Natural killer cell treated with Interleukin-12 subunit alpha and Interleukin-12 subunit beta and Interleukin-15 and Interleukin-18, amount 100 ng/mL, for 72 hours (primary cell): ENCODE measurements at places on chromosomes 4 and X. TPM values are rescaled to one million over a fixed set of nuclear protein-coding genes. Genes with fewer than 3 reads are reported as not detected.

GRCh38 chr4:83266689-83267088 is 17.9 kb downstream of the COQ2 start:
- H3K4me1 ChIP-seq: peaks cover 10% of the 10 kb centered on the region
- no peak overlapping the region for H3K27ac ChIP-seq
- no peak for DNase-seq

DNA sequence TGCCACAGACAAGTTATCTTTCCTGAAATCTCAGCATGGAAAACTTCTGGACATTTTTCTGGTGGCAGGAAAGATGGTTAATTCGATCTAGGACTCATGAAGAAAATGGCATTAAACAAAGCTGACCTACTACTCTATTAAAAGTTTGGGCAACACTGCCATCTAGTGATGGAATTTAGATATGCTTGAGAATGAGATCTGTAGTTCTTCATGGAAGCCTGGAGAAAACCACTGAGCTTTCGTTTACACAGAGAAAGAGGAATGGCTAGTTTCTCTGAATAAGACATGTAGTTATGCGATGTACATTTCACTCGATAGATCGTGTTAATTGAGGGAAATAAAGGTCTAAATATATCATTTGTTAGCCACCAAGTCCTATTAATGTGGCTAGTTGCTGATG is 51.7 kb upstream of the CHRDL1 start:
- H3K4me1 ChIP-seq: peaks cover 3% of the 10 kb centered on the region
- no peak overlapping the region for H3K4me3 ChIP-seq
- no peaks in the 10 kb centered on the region for H3K36me3 ChIP-seq

DNA sequence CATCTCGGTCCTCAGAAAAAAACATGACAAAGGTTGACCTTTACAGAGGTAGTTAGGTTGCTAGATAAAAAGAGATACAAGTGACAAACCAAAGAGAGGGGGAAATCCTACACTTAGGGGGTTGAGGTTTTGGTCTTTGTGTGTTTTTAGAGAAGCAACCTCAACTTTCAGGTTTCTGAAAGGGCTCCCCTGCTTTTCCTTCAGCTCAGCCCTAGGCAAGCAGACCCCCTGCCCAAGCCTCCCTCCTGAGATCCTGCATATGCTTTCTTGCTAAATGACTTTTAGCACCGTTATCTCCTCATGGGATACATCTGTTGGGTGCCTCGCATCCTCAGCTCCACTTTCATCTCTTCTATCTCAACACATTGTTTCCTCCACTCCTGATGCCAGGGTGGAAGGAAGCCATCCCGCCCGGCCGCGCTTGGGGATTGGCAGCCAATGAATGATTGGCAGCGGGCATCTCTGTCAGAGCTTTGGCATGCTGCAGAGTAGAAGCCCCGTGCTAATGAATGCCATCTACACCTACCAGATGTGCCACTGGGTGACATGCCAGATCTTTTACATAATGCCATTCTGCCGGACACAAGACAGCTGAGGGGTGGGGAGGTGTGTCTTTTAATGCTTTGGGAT is 15.0 kb upstream of the PRDM8 start:
- no peak for DNase-seq
- H3K36me3 ChIP-seq: peaks cover 30% of the 10 kb centered on the region
- H3K27me3 ChIP-seq: peaks cover 17% of the 10 kb centered on the region
- H3K4me3 ChIP-seq: peak overlapping the region; percentile 74
- H3K27ac ChIP-seq: peak overlapping the region; percentile 74

DNA sequence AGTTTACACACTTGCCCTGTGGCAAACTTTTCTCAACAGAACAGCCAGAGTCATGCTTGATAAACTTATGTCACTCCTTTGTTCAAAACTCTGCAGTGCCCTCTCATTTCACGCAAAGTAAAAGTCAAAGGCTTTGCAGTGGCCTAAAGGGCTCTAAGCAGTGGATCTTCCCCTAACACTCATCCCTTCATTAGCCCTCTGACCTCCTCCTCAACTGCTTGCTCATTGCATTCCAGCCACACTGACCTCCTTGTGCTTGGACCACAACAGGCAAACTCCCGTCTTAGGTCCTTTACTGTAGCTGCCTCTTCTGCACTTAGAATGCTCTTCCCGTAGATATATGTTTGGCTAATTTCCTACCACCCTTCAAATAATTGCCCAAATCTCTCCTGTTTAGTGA is 5.6 kb downstream of the PRDM5 start:
- H3K27ac ChIP-seq: no peak overlapping the region
- H3K27me3 ChIP-seq: peaks cover 38% of the 10 kb centered on the region
- DNase-seq: no peak
- H3K36me3 ChIP-seq: no peaks in the 10 kb centered on the region
- no peak overlapping the region for H3K4me3 ChIP-seq
- H3K4me1 ChIP-seq: peaks cover 6% of the 10 kb centered on the region

GRCh38 chr4:128227991-128228571 is 59.5 kb downstream of the PGRMC2 start:
- H3K4me1 ChIP-seq: no peaks in the 10 kb centered on the region
- H3K4me3 ChIP-seq: no peak overlapping the region
- no peaks in the 10 kb centered on the region for H3K36me3 ChIP-seq

GRCh38 chr4:120865985-120866384 is 56.5 kb downstream of the PRDM5 start:
- H3K4me3 ChIP-seq: no peak overlapping the region
- DNase-seq: no peak
- no peaks in the 10 kb centered on the region for H3K36me3 ChIP-seq
- H3K27ac ChIP-seq: no peak overlapping the region

DNA sequence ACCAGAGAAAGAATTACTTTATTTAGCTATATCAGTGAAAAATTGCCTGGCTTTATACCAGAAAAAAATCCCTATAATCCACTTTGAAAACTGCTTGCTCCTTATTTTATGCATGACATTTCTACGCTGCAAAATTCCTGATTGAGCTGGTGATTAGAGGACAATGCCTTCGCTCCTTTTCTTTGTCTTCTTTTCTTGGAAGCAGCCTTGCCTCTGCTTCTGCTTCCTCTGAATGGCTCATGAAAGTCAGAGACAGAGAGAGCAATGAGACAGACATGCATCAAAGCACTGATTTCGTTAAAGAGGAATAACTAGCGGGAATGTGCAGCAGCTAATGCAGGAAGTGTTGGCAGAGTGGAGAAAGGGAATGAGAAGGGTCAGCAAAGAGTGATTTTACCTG is 294.3 kb upstream of the IGFBP7 start:
- no peak overlapping the region for H3K27ac ChIP-seq
- DNase-seq: no peak
- H3K4me3 ChIP-seq: no peak overlapping the region
- peaks cover 9% of the 10 kb centered on the region for H3K27me3 ChIP-seq
- no peaks in the 10 kb centered on the region for H3K4me1 ChIP-seq

DNA sequence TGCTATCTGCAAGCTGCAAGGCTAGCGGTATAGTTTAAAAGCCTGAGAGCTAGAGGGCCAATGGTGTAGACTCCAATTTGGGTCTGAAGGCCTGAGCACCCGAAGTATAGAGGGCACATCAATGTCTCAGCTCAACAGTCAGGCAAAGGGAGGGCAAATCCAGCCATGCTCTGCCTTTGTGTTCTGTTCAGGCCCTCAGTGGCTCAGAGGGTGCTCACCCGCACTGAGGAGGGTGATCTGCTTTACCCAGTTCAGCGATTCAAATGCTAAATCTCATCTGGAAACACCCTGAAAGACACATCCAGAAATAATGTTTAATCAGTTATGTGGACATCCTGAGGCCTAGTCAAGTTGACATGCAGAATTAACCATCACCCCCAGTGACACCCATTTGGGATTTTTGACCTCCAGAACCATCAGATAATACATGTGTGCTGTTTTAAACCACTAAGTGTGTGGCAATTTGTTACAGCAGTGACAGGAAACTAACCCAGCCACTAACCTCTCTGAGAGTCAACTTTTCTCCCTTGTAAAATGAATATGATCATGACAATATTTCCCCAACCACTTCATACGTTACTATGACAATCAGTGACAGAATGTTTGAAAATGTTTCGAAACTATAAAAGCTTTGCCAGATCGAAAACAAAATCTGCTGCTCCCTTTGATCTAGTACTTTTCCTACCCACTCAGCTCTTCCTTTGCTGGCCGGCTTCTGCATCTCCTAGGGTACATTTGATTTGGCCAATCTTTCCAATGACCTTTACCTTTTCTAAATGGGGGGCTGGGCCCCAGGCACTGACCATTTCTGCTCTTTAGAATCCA is 8.4 kb upstream of the TBL1X start:
- H3K27me3 ChIP-seq: no peaks in the 10 kb centered on the region
- peak overlapping the region; percentile 49 for H3K4me3 ChIP-seq
- peak; percentile 72 for DNase-seq
- peak overlapping the region; percentile 87 for H3K27ac ChIP-seq
- peaks cover 30% of the 10 kb centered on the region for H3K4me1 ChIP-seq

DNA sequence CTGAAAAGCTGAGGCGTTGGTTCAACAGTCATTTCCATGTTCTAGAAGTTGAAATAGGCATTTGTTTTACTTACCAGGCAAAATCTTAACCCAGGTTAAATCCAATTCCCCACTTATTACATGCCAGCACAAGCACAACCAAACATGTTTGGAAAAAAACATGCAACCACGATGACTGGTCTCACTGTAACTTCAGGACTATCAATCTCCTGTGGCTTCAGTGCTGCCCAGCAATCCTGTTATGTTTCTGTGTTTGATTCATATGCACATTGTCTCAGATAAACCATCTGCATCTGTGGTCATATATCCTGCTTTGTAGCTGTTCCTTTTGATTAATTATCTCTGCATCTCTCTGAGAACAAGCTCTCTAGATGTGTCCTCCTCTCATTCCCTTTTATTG is 28.3 kb downstream of the PRDM8 start:
- no peak for DNase-seq
- peaks cover 10% of the 10 kb centered on the region for H3K27me3 ChIP-seq
- no peaks in the 10 kb centered on the region for H3K36me3 ChIP-seq
- no peak overlapping the region for H3K4me3 ChIP-seq

DNA sequence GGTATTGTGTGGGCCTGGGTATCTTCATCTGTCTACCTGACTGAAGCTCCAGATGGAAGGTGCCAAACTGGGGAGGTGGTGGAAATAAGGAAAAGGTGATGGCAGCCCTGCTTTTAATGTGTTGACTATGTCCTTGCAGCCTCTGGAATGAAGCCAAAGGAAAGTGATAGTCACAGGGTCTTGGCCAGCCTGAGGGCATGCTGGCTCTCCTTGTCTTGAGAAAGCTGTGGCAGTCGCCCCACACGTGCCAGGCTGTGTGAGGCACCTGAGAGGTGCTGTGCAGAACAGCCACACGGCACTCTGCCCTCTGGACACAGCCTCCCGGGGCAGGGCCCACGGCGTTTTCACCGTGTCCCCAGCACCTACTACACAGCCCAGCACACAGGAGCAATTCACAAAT is 77.6 kb downstream of the NAT8L start:
- no peak for DNase-seq
- H3K27me3 ChIP-seq: peaks cover 26% of the 10 kb centered on the region
- H3K36me3 ChIP-seq: peaks cover 25% of the 10 kb centered on the region
- peaks cover 12% of the 10 kb centered on the region for H3K4me1 ChIP-seq

DNA sequence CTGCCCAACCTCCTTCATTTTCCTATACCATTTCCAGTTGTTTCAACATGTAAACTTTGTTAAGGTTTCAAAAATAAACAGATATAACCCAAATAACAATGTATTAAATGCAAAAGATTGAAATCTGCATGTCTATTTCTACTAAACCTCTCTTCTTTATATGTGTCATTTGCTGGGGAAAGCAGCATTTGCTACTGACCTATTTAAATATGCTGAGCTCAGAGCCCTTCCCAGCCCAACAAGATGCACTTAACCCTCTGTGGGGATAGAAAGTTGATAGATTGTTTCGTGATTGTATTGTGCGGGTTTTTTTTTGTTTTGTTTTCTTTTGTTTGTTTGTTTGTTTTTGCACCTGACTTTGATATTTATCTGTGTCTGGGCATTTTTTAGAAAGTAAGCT is 139.5 kb downstream of the UCHL1 start:
- no peaks in the 10 kb centered on the region for H3K27me3 ChIP-seq
- H3K36me3 ChIP-seq: no peaks in the 10 kb centered on the region
- DNase-seq: no peak
- no peaks in the 10 kb centered on the region for H3K4me1 ChIP-seq

DNA sequence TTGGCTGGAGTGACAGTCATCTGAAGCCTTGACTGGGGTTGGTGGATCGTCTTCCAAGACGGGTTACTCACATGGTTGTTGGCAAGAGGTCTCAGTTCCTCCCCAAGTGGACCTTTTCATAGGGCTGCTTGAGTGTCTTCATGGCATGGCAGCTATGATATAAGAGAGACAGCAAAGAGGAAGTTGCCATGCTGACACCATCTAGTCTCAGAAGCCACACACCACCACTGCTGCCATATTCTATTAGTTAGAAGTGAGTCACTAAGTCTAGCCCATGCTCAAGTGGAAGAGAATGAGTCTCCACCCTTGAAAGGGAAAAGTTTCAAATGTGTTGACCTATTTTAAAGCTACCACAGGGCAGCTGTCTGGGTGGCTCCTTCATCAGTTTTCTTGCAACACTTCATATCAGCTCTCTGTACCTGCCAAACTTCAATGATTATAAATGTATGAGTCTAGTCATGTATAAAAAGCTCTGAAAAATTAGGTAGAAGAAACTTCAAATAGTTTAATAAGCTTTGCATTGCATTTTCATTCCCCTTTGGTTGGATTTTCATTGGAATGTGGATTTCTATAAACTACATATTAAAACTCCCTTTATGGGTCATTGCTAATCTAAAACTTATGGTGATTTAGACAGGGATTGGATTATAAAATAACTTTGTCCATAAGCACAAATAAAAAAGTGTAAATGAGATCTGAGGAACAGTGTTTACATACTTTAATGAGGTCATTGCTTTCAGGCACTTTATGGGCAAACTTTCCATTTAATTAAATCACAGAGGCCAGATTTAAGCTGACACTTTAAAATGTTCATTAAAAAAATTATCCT is 68.0 kb upstream of the ATXN3L start:
- H3K27ac ChIP-seq: peak overlapping the region; percentile 83
- no peaks in the 10 kb centered on the region for H3K27me3 ChIP-seq
- peaks cover 5% of the 10 kb centered on the region for H3K36me3 ChIP-seq
- peak overlapping the region; percentile 66 for H3K4me3 ChIP-seq
- peaks cover 38% of the 10 kb centered on the region for H3K4me1 ChIP-seq

- no peak overlapping the region for H3K27ac ChIP-seq
- no peak overlapping the region for H3K4me3 ChIP-seq
- H3K36me3 ChIP-seq: peaks cover 4% of the 10 kb centered on the region
- no peaks in the 10 kb centered on the region for H3K4me1 ChIP-seq
- DNase-seq: no peak
These were observed 282.0 kb downstream of the ARHGAP24 start for GRCh38 chr4:85756938-85757337.

- no peak overlapping the region for H3K27ac ChIP-seq
- no peaks in the 10 kb centered on the region for H3K4me1 ChIP-seq
- no peaks in the 10 kb centered on the region for H3K27me3 ChIP-seq
- peaks cover 3% of the 10 kb centered on the region for H3K36me3 ChIP-seq
- DNase-seq: no peak
- no peak overlapping the region for H3K4me3 ChIP-seq
These were observed 338.1 kb upstream of the SLIT2 start for GRCh38 chr4:19913650-19914049.

DMP1 gene
- not detected for total RNA-seq

RBM46 gene
- not detected for total RNA-seq

CXorf38 gene
- 26.0 TPM for total RNA-seq

NAT8L gene
- total RNA-seq: 0.08 TPM

PABPC4L gene
- not detected for total RNA-seq

NXF2 gene
- total RNA-seq: not detected

FGF5 gene
- not detected for total RNA-seq

UBE2K gene
- total RNA-seq: 89.7 TPM
